ENCODE measurements at places on chromosomes 7 and 10. TPM values are rescaled to one million over a fixed set of nuclear protein-coding genes. Genes with fewer than 3 reads are reported as not detected.

DNA sequence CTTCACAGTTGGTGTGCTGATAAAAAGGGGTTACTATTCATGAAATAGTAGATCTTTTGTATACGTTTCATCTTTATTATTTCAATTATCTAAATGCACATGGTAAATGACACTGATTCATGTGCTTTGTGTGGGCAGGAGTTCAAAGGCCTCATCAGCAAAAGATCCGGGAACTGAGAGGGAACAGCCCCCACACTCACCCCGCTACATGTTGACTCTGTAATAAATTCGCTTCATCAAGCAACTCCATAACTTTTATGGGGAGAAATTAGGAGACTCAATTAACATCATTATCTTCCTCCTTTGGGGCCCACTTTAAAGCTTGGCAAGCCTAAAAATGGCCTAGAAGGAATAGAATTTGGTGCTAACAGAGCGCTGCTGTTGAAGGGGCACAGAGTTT, 250.7 kb upstream of the BMPER start:
- no peak overlapping the region for H3K4me3 ChIP-seq
- DNase-seq = no peak
- no peaks in the 10 kb centered on the region for H3K4me1 ChIP-seq
- no peaks in the 10 kb centered on the region for H3K27me3 ChIP-seq
- no peaks in the 10 kb centered on the region for H3K36me3 ChIP-seq
- no peak overlapping the region for H3K27ac ChIP-seq

GRCh38 chr7:11427686-11428273, 404.2 kb downstream of the THSD7A start:
- H3K27ac ChIP-seq = no peak overlapping the region
- H3K4me1 ChIP-seq = no peaks in the 10 kb centered on the region
- no peak for DNase-seq
- H3K4me3 ChIP-seq = no peak overlapping the region
- H3K36me3 ChIP-seq = no peaks in the 10 kb centered on the region

Gene GNAT3
- not detected for total RNA-seq

Gene CCDC186
- total RNA-seq = 13.9 TPM

Data from activated T-helper 2 cell treated with anti-CD3 and anti-CD28 coated beads, Interferon-gamma antibody, Interleukin-2, Interleukin-4, amounts not matched to agents 10 μg/mL and 5 μg/mL and 100 μg/mL, durations not matched to agents 14 hours and 24 hours and 36 hours (primary cell).